ENCODE measurements at places on chromosomes 11 and 22.

- DNase-seq, result no peak
These were observed 80.0 kb upstream of the CRYBB3 start for GRCh38 chr22:25119609-25120008.

DNA sequence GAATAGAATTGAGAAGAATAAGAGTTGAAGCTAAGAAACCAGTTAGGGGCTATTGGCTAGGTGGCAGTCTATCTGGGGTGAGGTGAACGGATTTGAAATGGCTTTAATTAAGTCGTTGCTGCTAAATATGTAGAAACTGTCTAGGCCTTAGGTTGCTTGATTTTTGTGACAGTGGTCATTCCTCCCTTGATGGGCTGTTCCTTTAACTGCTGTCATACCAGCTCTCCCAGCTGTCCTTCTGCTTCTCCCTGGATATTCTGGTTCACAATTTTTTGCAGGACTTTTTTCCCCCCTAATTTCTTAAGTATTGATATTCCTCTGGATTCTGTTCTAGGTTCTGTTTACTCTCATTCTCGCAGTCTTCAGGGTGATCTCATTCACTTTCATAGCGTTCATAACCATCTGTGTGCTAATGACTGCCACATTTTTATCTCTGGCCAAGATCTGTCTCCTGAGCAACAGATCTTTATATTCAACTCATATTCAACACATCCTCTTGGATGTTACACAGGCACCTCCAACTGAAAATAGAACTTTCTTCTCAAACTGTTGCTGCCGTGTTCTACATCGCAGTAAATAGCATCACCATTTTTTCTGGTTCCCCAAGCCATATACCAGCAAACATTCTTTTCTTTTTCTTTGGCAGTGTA lies 134.1 kb downstream of the UVRAG start:
- no peak for DNase-seq

DNA sequence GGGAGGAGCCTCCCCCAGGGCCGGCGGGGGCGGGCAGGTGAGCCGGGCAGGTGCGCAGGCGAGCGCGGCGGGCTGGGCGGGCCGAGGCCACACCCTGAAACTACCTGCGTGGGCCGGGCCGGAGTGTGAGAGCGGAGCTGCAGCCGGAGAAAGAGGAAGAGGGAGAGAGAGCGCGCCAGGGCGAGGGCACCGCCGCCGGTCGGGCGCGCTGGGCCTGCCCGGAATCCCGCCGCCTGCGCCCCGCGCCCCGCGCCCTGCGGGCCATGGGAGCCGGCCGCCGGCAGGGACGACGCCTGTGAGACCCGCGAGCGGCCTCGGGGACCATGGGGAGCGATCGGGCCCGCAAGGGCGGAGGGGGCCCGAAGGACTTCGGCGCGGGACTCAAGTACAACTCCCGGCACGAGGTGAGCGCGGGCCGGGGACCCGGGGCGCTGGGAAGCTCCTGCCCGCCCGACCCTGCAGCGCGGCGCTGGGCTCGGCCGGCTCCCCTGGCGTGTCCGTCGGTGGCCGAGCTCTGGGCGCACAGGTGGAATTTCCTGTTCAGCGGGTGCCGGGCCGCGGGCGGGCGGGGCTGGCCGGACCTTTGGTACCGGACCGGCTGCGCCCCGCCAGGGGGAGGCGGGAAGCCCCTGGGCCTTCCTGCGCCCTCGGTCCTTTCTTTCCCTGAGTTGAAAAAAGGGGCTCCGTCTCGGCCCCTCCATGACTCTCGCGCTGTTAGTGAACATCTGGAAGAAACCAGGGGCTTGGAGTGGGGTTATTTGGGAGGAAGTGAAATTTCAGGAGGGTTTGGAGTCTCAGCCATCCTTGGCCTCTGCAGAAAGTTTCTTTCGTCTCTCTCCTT lies at the start of gene ST14:
ST14 (plus strand) TSS at position 126 of the 841 bp plus-strand sequence; CDS start at position 324, 198 bp downstream.
- peak; percentile 24 for DNase-seq

DNA sequence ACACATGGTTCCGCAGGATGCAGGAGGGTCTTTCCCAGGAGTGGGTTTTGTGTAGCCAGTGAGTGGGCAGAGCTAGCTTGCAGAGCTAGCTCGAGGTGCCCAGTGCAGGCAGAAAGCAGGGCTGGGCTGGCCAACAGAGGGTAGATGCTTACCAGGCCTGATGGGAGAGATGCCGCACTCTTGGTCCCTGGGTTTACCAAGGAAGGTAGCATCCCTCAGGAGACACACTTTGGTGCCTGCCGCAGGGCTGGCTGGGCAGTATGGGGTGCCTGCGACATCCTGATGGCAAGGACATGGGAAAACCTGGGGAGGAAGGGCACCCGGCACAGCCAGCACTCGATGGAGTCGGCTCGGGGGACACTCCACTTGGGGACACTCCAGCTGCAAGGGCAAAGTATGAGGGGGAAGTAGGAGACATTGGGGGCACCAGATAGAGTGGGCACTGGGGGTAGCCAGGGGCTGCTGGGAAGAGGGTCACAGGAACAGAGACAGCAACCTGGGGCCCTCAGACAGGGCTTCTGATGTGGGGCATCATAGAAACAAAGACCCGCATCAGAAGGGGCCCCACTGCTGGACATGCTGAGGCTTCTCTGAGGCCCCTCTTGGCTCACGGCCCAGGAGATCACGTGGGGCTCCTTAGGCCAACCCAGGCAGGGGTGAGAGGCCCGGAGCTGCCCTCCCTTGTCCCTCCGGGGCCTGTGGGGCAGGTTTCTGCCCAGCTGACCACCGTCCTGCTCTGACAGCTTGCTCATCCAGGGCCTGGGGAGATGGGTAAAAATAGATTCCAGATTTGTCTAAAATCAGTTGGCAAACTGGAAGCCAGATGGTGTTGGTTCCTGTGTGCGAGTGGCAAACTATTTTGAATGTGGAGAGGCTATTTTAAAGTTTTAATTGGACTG lies 89.8 kb downstream of the MORC2 start:
- no peak for DNase-seq

DNA sequence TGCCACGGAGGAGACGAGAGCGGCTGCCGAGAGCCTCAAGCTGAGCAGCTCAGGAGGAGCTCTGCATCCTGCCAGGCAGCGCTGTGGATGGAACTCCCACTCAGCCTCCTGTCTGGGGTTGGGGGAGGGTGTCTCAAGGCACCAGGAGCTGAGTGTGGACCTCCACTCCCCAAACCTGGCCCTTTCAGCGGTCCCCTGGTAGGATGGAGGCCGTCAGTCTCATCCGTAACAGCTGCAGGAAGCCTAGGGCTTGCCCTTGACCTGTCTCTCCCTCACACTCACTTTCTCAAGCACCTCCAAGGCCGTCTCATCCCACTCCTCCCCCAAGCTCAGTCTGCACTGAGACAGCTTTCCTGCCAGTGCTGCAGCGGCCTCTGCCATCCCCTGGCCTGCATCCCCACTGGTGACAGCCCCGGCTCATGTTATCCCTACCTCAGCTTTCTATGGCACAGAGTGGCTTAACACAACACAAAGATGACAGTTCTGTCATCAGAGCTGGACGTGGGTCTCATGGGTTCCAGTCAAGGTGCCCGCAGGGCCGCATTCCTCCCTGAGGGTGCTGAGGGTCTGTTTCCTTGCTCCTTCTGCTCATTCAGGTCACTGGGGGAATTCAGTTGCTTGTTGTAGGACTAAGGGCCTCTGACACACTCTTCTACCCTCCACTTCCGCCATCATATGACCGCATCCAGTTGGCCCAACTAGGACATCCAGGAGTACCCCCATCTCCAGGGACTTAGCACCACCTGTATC lies 341.9 kb upstream of the B3GAT1 start:
- DNase-seq, result no peak

- DNase-seq, result no peak
These were observed 344.9 kb downstream of the SOX6 start for GRCh38 chr11:16011396-16011795.

GRCh38 chr11:100963375-100963774 lies 166.2 kb downstream of the PGR start:
- no peak for DNase-seq

DNA sequence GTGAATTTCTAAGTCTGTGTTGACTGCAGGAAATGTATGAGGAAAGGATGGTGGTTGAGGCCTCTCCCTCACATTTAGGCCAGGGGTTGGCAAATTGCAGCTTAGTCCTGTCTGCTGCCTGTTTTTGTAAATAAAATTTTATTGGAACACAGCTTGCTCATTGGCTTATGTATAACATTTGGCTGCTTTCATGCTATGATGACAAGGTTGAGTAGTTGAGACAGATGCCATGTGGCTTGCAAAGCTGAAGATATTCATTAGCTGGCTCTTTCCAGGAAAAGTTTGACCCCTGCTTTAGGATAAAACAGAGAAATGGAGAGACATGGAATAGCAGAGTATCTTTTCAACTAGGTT lies 46.2 kb downstream of the BCR start:
- no peak for DNase-seq

DNA sequence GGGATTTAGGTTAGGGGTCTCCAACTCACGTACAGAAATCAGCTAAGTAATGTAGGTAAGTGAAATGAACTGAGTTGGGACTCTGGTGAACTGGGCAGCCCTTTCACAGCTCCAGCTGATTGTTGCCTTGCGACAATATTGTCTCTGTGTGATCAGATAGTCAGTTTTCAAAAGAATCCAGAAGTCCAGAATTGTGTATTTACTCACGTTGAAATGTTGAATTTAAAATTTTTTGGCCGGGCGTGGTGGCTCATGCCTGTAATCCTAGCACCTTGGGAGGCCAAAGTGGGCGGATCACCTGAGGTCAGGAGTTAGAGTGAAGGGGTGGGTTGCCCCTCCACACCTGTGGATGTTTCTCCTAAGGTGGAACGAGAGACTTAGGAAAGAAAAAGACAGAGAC lies 18.8 kb upstream of the WDR74 start:
- no peak for DNase-seq

All from DMS153 (cell line).